Lower lobe of right lung (tissue), 2 donors: ENCODE measurements at places on chromosomes 1 and 21.

GRCh38 chr1:191290441-191290840 lies 812.8 kb upstream of the BRINP3 start:
- no peak for DNase-seq

- no peak for DNase-seq
Observed at GRCh38 chr1:156500543-156500792, at the start of gene MEF2D. MEF2D (minus strand) TSS chr1:156500775; CDS start chr1:156483292, 17,483 bp downstream.

GRCh38 chr1:87394513-87394912 lies 65.8 kb downstream of the LMO4 start:
- DNase-seq: no peak

GRCh38 chr1:76759950-76760349 lies 107.3 kb upstream of the ST6GALNAC5 start:
- DNase-seq: peak; percentile 62

- DNase-seq: no peak
Observed at GRCh38 chr21:45260191-45260825, 27.4 kb downstream of the POFUT2 start.

- no peak for DNase-seq
Observed at GRCh38 chr1:70364439-70364838, 9.9 kb upstream of the ANKRD13C start.

- DNase-seq: no peak
Observed at GRCh38 chr1:67166196-67166595, at the start of gene IL23R. IL23R (plus strand) TSS chr1:67166454; CDS start chr1:67168121, 1,667 bp downstream.

DNA sequence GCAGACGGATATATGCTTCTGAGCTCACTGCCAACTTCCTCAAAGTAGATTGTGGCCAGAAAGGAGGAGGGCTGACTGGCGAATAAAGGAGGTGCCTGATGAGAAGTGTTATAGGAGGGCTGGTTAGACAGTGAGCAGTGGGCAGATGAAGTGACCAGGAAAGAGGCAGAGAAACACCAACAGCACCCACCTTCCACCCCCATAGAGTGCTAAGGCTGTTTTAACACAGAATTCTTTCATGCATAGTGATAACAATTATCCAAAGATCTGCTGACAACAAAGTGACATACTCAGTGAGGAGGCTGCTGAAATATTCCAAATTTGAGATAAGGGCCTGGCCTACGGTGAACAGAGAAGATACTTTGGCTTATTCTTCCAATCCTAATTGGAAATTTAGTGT lies 21.2 kb upstream of the MTR start:
- no peak for DNase-seq

- no peak for DNase-seq
Observed at GRCh38 chr1:179318491-179318890, 24.9 kb downstream of the SOAT1 start.

- no peak for DNase-seq
Observed at GRCh38 chr21:42222386-42222785, 3.4 kb downstream of the ABCG1 start.

- no peak for DNase-seq
Observed at GRCh38 chr1:64679177-64679576, 65.7 kb upstream of the RAVER2 start.

DNA sequence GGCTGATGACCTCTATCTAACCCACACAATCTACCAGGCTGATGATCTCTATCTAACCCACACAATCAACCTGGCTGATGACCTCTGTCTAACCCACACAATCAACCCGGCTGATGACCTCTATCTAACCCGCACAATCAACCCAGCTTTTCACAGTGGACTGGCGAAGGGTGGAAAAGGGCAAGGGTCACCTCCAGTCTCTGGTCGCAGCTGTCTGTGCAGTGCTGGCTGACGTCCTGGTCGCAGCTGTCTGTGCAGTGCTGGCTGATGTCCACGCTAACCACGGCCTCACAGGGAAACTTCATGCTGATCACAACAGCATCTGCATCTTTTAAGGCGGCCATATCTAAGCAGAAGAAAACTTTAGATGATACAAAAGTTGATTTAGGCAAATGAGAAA lies 12.2 kb upstream of the CCDC27 start:
- DNase-seq: no peak

DNA sequence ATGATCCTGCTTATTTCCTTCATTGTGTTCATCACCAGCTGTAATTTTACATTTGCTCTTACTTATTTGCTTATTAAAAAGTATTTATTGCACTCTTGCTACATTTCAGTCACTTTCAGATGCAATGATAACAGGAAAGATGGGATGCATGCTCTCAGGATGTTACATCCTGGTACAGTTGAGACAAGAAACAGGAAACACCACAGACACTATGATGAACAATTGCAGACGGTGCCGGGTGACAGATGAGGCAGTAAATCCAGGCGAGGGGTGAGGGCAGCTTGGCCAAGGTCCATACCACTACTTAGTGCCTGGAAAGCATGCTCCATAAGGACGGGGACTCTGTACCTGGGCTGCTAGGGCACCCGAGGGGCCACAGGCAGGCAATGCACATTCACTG lies 156.6 kb upstream of the RAB4A start:
- no peak for DNase-seq

- DNase-seq: no peak
Observed at GRCh38 chr1:33972676-33973395, 109.0 kb downstream of the HMGB4 start.

GRCh38 chr1:30384286-30385245 lies 338.8 kb downstream of the MATN1 start:
- DNase-seq: no peak

- peak; percentile 20 for DNase-seq
Observed at GRCh38 chr1:14804626-14805025, 206.1 kb downstream of the KAZN start.

GRCh38 chr1:20883766-20884165 lies 96.7 kb upstream of the HP1BP3 start:
- no peak for DNase-seq

DNA sequence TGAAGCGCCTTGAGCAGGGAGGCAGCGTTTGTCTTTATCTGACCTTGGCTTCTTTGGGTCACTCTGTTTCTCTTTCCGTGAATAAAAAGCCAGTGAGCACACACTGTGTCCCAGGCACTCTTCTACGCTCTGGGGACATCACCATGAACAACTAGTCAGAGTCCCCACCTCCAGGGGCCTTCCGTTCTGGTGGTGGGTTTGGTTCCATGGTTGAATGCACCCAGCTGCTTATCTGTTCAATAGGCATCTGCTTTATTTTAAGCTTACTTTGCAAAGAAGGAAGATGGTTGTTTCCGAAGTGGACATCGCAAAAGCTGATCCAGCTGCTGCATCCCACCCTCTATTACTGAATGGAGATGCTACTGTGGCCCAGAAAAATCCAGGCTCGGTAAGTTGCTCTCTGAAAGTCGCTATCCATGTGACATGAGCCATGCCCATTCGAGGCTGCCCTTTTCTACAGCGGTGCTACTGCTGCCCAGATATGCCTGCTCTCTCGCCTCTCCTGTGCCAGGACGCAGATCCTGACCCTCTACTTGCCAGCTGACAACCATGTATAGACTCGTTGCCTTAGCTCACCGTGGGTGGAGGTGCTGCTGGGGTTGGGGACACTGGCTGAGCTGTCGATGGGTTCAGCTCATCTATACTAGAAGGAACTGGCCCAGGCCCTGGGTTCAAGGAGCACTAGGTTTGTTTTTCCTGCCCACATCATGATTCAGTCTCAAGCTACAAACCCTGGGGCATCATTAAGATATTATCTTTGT lies 5.9 kb downstream of the MX1 start:
- DNase-seq: no peak

- DNase-seq: no peak
Observed at GRCh38 chr21:44260066-44260465, 1.6 kb downstream of the DNMT3L start.

- no peak for DNase-seq
Observed at GRCh38 chr1:6329396-6329795, 64.2 kb downstream of the ACOT7 start.

DNA sequence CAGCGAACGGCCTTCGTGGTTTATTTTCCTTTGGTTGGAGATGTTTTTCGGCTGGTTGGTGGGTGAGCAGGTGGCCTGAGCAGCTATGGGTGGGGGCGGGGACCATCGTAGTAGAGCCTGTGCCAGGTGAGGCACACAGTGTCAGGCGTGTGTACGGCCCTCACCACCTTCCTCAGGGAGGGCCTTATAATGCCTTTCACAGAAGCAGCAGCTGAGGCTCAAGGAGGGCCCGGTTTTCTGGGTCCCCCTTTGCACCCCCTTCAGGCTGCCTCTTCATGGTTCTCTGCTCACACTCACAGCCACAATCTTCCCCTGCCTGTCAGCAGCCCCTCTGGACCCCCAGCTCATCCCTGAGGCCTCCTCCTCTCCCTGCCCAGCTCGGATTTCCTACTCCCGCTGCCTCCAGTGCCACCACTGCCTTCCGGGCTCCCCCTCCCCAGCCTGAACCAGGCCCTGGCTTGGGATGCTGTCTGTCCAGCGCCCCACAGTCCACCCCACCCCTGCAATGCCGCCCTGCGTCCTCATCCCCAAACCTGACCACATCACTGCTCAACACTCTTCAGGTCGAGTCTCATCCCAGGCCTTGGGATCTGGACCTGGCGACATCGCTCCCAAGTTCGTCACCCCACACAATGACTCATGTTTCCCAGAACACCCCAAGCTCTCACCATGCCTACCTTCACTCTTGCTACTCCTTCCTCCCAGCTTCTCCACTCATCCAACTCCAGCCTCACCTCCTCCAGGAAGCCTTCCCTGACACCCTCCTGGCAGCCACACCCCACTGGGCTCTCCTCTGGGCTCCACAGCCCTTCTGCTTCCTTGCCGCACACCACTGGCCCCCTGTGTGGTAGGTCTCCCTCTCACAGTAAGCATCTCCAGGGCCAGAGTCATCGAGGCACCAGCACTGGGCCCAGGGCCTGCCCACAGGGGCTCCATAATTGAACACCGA lies 53.9 kb downstream of the DMRTB1 start:
- DNase-seq: no peak

- DNase-seq: no peak
Observed at GRCh38 chr1:20047096-20047495, 22.9 kb upstream of the PLA2G5 start.

- DNase-seq: no peak
Observed at GRCh38 chr1:212566522-212567479, 41.8 kb upstream of the ATF3 start.

- no peak for DNase-seq
Observed at GRCh38 chr1:110159168-110159567, 8.9 kb downstream of the SLC6A17 start.

DNA sequence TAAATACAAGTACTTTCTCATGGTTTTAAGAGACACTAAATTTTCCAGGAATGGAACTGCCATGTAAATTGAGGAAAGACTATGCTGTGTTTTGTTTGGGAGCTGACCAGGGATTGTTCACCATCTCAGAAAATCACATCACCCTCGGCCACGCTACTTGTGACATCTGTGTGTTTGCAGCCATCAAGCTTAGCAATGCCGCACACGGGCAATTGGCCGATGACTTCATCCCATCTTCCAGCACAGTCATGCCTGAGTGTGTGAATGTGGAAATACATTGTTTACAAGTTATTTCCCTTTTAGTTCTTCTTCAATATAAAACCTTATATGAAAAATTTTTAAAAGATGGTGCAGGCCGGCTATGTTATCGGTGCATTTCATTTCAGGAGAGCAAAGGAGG lies 121.6 kb downstream of the GLIS1 start:
- DNase-seq: no peak

GRCh38 chr1:81349194-81349965 lies 451.4 kb upstream of the ADGRL2 start:
- no peak for DNase-seq

DNA sequence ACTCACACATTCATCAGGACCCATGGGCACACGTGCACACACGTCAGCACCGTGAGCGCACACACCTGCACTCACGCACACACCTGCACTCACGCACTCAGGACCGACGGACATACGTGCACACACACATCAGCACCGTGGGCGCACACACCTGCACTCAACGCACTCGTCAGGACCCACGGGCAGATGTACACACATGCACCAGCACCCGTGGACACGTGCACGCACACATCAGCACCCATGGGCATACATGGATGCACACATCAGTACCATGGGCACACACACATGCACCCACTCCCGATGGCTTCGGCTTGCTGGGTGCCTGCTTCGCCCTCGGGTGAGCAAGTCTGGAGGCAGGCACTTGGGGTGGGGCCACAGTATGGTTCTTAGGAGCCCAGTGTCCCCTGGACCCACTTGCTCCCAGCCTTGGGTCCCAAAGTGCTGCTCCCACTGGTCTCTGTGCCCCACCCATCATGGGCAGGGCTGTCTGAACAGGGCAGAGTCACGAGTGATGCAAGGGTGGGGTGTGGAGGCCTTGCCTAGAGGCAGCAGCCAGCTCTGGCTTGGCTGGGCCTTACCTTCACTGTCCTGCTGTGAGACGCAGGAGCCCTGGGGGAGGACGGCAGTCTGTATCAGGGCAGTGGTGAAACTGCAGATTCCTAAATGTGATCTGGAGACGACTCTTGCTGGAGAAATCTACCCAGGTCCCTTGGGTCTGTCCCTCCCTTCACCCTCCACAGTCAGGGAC lies 49.8 kb downstream of the SKI start:
- DNase-seq: peak; percentile 54

GRCh38 chr1:245156736-245157505 lies 2.1 kb downstream of the KIF26B start:
- no peak for DNase-seq

DNA sequence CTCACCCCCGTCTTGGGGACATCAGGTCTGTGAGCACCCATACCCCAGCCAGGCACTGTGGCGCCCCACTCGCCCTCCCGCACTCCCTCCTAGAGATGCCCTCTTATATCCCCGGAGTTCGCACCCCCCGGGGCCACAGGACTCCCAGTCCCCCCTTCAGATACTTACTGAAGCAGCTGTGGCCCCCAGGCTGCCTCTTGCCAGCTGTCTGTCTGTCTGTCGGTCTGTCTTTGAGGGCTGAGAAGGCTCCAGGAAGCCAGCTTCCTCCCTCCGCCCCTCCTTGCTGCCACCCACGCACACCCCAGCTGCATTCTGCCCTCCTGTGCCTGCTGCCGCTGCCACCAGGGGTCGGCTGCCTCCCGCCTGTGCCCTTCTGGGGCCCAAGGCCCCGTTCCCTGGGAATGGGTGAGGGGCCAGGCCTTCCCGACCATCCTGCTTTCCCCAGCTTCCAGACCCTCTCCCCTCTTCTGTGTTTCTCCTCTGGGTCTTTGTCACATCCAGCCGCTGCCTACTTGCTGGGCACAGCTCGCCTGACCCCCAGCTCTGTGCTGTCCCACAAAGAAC lies at the start of gene PTPN7:
Gene PTPN7 (minus strand): TSS at position 226 of the 564 bp plus-strand sequence. CDS start 1,200 bp downstream, outside the sequence.
- peak; percentile 74 for DNase-seq
